Chondrocyte (in vitro differentiated cells): ENCODE measurements at places on chromosomes 7 and 10. TPM values are rescaled to one million over a fixed set of nuclear protein-coding genes. Genes with fewer than 3 reads are reported as not detected.
A peak's percentile ranks its signal among the peaks of the same experiment; 100 is the strongest.

DNA sequence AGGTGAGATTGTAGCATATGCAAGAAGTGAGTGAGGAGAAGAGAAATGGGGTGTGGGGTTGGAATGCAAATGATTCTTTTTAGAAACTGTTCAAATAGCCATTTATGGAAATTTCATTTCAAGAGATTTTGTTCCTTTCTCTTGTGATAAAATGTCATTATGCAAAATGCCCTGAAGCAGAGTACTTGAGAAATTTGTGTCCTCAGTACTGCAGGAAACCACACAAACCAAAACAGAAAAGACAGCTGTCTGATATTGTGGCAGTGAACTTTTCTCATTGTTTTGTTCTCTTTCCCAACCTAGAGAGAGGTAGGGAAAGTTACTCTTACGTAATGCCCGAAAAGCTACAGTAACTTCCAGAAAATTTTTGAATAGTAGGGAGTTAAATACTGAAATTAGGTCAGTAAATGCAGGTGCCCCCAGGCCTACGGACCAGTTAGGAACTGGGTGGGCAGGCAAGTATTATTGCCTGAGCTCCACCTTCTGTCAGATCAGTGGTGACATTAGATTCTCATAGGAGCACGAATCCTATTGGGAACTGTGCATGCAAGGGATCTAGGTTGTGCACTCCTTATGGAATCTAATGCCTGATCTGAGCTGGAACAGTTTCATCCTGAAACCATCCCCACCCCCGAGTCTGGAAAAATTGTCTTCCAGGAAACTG, 34.0 kb downstream of the DLD start:
- H3K4me3 ChIP-seq, result no peak overlapping the region
- peak overlapping the region; percentile 59 for H3K27ac ChIP-seq
- H3K27me3 ChIP-seq, result no peaks in the 10 kb centered on the region

DNA sequence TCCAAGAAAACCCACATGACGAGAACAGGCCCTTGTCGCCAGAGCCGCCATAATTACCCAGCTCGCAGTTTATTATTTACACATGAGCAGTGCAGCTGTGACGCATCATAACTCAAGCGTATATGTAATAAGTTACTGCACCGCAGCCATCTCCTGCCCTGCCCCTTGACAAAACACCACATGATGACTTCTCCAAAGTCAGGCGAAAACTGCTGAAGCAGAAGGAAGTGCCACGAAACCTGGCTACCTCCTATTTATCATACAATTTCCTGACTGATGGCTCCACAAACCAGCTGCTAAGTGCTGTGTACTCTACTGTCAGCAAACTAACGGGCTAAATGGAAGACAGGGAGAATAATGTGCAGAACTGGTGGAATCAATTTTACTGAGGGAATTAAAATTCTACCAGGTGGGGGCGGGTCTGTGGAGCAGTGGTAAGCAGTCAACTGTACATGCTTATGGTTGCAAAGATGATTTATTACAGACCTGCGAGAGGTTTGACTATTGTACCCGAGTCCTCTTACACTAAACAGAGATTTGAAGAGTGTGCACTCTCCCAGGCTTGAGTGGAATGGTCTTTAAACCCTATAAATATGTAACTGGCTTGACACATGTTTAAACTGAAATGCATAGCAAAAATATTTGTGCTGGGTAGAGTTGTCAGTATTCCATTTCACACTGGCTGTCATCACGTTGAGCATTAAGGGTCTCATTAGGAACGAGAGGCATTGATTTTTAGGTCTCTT, 156.0 kb downstream of the GLI3 start:
- no peaks in the 10 kb centered on the region for H3K27me3 ChIP-seq
- H3K4me3 ChIP-seq, result no peak overlapping the region
- peaks cover 40% of the 10 kb centered on the region for H3K4me1 ChIP-seq
- DNase-seq, result no peak
- H3K36me3 ChIP-seq, result no peaks in the 10 kb centered on the region
- H3K27ac ChIP-seq, result no peak overlapping the region

- H3K4me1 ChIP-seq, result peaks cover 25% of the 10 kb centered on the region
- H3K4me3 ChIP-seq, result no peak overlapping the region
- no peak for DNase-seq
- H3K27me3 ChIP-seq, result peaks cover 31% of the 10 kb centered on the region
Measured at GRCh38 chr10:95414016-95414830, 123.4 kb upstream of the PDLIM1 start.

DNA sequence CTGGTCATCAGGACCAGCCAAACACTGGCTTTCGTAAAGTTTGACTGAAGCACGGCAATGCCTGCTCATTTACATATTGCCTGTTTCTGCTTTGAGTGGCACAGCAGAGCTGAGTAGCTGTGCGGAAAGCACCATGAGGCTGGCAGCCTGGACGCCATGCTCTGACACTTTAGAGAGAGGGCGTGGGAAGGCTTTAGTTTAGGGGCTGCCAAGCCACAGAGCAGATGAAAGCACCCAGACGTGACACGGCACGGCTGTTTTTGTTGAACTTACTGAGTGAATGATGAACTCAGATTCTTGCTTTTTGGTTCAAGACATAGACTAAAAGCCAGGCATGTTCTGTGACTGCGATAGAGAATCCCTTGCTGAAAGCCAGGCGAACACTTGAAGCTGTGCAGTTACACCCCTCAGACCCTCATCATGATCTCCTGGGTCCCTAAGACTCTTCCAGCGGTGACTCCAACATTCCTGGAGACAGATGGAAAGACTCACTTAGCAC, 182.1 kb downstream of the ZMYND11 start:
- no peaks in the 10 kb centered on the region for H3K27me3 ChIP-seq
- peak overlapping the region; percentile 87 for H3K27ac ChIP-seq
- peaks cover 42% of the 10 kb centered on the region for H3K4me1 ChIP-seq
- H3K36me3 ChIP-seq, result peaks cover 16% of the 10 kb centered on the region
- H3K4me3 ChIP-seq, result peak overlapping the region; percentile 24
- no peak for DNase-seq

DNA sequence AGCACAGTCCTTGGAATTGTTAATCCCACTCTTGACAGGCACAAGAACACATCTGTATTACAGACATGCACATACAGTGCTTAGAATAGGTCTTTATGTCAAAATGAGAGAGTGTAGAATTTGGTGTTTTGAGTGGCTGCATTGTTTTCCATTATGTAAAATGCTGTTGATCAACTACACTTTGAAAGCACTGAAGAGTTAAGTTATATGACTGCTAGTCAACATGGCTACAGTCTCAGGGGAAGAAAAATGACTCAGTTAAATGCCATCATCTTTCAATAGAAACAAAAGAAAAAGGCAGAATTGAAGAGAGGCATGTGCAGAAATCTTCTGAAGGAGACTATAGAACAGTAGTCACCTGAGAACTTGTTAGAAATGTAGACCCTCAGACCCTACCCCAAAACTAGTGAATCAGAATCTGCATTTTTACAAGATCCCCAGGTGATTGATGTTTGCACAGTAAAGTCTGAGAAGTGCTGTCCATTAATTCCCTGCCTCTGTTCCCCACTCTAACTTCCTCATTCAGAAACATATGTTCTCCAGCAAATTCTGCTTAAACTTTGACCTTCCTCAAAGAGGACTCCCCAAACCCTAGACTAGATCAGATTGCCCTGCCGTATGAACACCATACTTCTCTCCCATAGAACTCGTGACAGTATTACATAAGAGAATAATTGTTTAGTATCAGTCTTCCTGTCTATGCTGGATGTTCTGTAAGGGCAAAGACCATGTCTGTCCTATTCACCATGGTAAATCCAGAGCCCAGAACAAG, 16.0 kb downstream of the SND1 start:
- DNase-seq, result no peak
- peak overlapping the region; percentile 93 for H3K27ac ChIP-seq
- H3K36me3 ChIP-seq, result peaks cover 8% of the 10 kb centered on the region
- H3K4me1 ChIP-seq, result peaks cover 56% of the 10 kb centered on the region
- no peaks in the 10 kb centered on the region for H3K27me3 ChIP-seq
- no peak overlapping the region for H3K4me3 ChIP-seq

DNA sequence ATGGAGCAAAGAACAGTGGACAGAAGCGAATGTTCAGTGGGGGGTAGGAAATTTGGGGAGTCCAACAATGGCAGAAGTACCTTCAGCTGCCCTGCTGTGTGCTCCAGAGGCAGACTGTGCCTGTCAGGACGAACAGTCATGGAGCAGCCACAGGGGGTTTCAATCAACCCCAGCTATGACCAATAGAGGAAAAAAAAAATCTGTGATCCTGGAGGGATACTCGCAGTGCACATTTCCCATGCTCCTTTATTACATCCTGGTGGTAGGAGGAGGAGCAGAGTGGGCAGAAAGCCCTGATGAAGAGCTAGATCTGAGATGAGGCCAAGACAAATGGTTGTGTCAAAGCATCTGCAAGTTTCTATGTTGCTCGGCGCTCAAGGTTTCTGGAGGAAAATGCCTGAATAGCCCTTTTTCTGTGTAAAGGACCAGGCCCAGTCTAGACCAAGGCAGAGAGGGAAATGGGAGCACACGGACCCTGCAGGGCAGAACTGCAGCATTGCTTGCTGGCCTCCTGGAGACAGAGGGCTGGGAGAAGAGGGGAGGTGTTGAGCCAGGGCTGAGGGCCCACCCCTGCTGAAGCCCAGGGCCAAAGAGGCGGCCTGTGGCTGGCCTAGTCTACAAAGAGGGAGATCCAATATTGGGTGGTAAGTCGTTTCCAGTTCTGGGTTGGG, 201.5 kb downstream of the GRID1 start:
- no peaks in the 10 kb centered on the region for H3K36me3 ChIP-seq
- H3K4me1 ChIP-seq, result no peaks in the 10 kb centered on the region
- H3K27me3 ChIP-seq, result no peaks in the 10 kb centered on the region
- no peak overlapping the region for H3K27ac ChIP-seq
- H3K4me3 ChIP-seq, result no peak overlapping the region

- H3K4me1 ChIP-seq, result peaks cover 15% of the 10 kb centered on the region
- no peaks in the 10 kb centered on the region for H3K36me3 ChIP-seq
- no peak overlapping the region for H3K27ac ChIP-seq
- no peaks in the 10 kb centered on the region for H3K27me3 ChIP-seq
Measured at GRCh38 chr7:39295796-39296195, 270.4 kb upstream of the YAE1 start.

DNA sequence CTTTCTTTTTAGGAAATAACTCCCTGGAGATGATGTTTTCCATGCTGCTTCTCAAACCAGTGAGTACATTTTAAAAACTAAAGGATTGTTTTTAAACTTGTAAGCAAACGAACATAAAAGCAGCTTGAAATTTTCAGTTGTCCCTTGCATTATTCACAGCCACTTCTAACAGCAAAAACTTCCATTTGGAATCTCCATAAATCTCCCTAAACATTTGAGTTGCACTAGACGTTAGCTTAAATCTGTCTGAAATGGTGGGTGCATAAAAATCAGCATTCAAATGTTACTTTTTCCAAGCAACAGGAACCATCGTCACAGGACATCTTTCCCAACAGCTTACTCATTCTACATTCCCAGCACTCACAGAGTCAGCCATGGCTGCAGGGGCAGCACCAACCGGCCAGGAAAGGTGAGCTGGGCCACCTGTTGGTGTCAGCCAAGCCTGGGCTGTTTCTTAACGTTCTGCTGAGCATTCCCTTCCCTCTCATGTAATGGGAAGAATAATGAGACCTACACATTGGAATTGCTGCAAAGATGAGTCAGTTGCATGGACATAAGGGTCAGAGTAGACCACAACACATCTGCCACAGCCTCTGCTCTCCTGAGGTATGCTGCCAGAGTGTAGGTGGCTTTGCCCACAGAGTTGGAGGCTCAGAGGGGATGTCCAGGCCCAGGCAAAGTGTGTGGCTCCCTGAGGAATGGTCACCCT, 163.2 kb downstream of the TNS3 start:
- DNase-seq, result no peak
- H3K27me3 ChIP-seq, result no peaks in the 10 kb centered on the region
- H3K36me3 ChIP-seq, result peaks cover 68% of the 10 kb centered on the region
- peak overlapping the region; percentile 84 for H3K27ac ChIP-seq

DNA sequence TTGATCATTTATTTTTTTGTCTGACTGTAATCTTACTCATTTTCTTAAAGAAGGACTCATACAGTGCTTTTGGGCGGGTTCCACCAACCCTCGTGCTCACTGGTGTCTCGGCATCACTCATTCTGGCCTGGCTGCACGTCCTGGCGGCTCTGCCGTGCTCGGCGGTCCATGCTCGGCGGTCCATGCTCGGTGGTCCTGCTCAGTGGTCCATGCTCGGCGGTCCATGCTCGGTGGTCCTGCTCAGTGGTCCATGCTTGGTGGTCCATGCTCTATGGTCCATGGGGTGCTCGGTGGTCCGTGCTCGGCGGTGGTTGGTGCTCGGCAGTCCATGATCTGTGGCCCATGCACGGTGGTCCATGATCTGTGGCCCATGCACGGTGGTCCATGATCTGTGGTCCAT, 72.5 kb downstream of the WDR37 start:
- DNase-seq, result no peak
- H3K27ac ChIP-seq, result no peak overlapping the region
- peaks cover 4% of the 10 kb centered on the region for H3K4me1 ChIP-seq
- peaks cover 45% of the 10 kb centered on the region for H3K36me3 ChIP-seq

DNA sequence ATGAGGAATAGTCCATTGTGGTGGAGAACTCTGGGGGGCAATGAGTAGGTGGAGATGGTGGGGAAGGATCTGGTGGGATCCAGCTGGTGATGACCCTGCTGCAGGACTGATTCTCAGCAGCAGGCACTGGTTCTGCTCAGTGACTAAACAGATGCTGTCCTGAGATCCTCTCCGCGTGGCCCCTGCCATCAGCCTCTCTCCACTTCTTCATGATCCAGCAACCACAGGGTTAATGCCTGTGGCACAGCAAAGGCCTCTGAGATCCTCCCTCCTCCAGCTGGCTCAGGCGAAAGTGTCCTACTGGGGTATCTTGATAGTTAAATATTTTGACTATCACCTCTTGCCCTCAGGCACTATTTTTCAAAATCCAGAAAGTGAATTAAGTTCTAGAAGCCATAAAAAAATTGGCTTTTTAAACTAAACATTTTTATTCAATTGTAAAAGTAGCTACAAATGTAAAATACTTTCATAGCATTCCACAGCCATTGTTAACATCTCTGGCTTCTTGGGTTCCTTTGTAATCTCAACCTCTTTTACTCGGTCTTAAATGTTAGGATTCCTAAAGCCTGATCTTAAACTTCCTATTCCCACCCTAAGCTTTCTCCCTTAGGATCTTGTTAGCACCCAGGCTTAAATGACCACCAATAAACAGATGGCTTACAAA, 13.1 kb downstream of the PLAU start:
- peaks cover 24% of the 10 kb centered on the region for H3K4me1 ChIP-seq
- no peaks in the 10 kb centered on the region for H3K36me3 ChIP-seq
- no peaks in the 10 kb centered on the region for H3K27me3 ChIP-seq
- no peak overlapping the region for H3K4me3 ChIP-seq
- H3K27ac ChIP-seq, result no peak overlapping the region

The SFRP5 gene
- 0.31 to 0.80 TPM (median 0.35 TPM) in 3 replicates for total RNA-seq

The PNPLA8 gene
- total RNA-seq, result 25.2 to 26.8 TPM (median 26.2 TPM) in 3 replicates

The ZNF33A gene
- 14.2 to 19.3 TPM (median 16.1 TPM) in 3 replicates for total RNA-seq

The PGAM2 gene
- total RNA-seq, result 0.25 to 0.41 TPM in 2 of 3 replicates, not detected in the other
